Natural killer cell treated with Interleukin-12 subunit alpha and Interleukin-12 subunit beta and Interleukin-15 and Interleukin-18, amount 100 ng/mL, for 72 hours (primary cell): ENCODE measurements at places on chromosomes 16 and 17. TPM values are rescaled to one million over a fixed set of nuclear protein-coding genes. Genes with fewer than 3 reads are reported as not detected.

The TBX2 gene
- 0.08 TPM for total RNA-seq

The MYBBP1A gene
- 246 TPM for total RNA-seq

The LPO gene
- total RNA-seq: not detected

The DOK4 gene
- 6.5 TPM for total RNA-seq

- peaks cover 10% of the 10 kb centered on the region for H3K4me1 ChIP-seq
- H3K4me3 ChIP-seq: no peak overlapping the region
Observed at GRCh38 chr16:21703589-21704174, 39.9 kb downstream of the OTOA start.

DNA sequence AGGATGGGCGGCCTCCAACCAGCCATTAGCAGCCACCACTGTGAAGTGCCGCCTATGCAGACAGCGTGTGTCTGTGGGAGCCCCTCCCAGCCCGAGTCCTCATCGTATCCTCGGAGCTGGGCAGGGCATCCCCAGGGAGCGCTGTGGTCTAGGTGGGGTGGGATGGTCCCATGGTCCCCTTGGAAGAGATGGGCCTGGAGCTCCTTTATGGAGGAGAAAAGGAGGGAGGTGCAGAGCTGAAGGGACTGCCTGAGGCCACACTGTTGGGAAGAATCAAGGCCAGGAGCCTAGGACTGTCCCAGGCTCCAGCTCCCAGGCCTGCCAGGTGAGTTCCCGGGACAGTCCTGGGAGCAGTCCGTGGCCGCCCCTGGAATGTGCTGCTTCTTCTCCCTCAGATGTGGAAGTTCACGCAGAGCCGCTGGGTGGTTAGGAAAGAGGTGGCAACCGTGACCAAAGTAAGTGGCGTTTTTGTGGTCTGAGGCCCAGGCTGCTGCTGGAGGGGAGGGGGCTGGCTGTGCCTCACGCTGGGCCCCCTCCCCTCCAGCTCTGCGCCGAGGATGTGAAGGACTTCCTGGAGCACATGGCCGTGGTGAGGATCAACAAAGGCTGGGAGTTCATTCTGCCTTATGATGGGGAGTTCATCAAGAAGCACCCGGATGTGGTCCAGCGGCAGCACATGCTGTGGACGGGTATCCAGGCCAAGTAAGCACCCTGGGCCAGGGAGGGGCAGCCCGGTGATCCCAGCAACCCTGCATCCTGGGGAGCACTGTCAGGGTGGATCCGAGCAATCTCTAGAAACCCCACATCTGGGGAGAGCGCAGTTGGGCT, 27.0 kb downstream of the POLR3E start:
- H3K27ac ChIP-seq: no peak overlapping the region
- no peak for DNase-seq
- peaks cover 14% of the 10 kb centered on the region for H3K36me3 ChIP-seq
- H3K27me3 ChIP-seq: no peaks in the 10 kb centered on the region
- no peak overlapping the region for H3K4me3 ChIP-seq

DNA sequence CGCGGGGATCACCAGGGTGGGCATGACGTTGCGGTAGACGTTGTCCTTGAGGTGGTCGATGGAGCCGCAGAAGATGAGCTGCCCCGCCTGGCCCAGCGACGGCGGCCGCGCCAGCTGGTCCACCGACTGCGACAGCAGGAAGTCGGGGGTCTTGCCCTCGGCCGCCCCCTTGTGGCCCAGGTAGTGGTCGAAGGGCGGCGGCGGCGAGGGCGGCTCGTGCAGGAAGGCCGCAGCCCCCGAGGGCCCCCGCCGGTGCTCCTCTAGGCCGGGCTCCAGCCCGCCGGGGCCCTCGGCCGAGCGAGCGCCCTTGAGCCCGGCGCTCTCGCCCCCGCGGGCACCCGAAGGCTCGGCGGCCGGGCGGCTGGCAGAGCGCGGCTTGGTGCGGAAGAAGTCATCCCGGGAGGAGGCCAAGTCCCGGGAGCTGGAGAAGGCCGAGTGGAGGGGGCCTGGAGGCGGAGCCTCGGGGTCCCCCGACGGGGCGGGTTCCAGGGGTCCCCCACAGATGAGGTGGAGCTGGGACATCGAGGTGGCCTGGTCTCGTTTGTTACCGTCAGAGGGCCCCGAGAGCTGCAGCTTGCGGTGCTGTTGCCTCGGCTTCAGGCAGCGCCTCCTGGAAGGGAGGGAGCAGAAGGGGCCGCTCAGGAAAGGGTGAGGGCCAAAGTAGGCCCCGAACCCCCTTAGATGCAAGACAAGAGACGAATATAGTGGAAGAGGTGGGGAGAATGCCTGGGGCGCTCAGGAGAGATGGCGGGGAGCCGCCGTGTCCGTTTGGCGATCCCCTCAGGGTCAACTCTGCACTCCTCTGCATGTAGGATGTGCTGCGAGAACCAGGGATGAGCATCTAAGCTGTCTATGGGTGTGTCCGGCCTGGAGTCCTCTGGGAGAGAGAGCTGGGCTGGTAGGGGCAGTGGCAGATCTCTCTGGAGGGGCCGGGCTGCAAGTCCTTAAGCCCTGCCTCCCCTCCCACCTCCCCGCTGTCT, 8.8 kb downstream of the FAM171A2 start:
- peak; percentile 64 for DNase-seq
- H3K36me3 ChIP-seq: no peaks in the 10 kb centered on the region
- H3K27me3 ChIP-seq: no peaks in the 10 kb centered on the region

DNA sequence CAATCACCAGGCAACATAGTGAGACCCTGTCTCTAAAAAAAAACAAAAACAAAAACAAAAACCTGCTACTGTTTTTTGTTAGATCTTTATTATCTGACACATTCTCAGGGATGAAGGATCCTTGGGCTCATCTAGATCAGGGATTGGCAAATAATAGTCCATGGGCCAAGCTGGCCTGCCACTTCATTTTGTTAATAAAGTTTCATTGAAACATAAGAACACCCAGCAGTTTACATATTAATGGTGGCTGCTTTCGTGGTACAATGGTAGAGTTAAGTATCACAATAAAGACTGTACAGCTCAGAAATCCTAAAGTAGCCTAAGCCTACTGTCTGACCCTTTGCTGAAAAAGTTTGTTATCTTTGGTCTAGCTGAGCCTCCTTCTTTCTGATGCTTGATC, 32.9 kb upstream of the CLEC18A start:
- H3K4me3 ChIP-seq: no peak overlapping the region
- DNase-seq: no peak
- no peak overlapping the region for H3K27ac ChIP-seq

- no peaks in the 10 kb centered on the region for H3K4me1 ChIP-seq
- no peak overlapping the region for H3K27ac ChIP-seq
- H3K27me3 ChIP-seq: peaks cover 18% of the 10 kb centered on the region
- H3K36me3 ChIP-seq: no peaks in the 10 kb centered on the region
- H3K4me3 ChIP-seq: no peak overlapping the region
Observed at GRCh38 chr16:2194166-2194834, 2.1 kb downstream of the CASKIN1 start.

DNA sequence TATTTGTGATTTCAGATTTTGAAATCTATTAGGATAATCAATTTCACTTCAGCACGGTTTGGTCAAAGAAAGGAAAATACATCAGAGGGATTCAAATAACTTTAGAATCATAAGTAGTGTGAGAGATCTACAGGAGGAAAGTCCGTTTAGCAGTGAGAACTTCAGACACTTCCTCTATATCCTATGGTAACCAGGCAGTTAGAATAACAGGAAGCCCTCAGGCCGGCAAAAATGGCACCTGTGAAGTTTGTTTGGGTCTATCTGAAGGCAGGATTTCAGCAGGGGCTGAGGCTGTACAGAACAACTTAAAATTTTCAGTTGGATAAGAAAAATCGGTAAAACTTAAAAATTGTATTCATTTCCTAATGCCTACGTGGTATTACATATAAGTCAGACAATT, 24.9 kb downstream of the KCNJ16 start:
- no peaks in the 10 kb centered on the region for H3K36me3 ChIP-seq
- no peaks in the 10 kb centered on the region for H3K27me3 ChIP-seq
- H3K4me3 ChIP-seq: no peak overlapping the region
- H3K27ac ChIP-seq: no peak overlapping the region
- DNase-seq: no peak

DNA sequence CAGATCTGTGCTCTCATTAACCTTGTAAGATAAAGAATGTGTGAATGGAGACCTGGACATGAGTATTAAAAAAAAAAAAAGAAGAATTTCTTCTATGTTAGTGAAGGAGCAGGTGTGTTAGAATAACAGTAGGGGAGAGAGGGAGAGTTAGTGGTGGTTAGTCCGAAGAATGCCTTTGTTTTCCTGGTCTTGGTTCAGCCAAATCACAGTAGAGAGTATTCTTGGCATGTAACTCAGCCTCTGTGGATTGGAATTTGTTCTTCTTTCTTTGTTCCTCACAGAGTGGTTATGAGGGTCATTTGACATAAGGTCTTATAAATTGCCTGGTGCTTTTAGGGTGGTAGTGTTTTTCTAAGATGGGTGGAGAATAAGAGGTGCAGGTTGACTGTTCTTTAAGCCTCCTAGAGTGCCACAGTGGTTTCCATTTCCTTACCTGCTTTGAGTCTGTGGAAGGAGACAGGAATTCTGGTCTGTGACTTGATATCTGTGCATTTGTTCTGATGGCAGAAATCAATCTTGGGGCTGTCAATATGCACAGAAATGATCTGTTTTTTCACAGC, 17.6 kb downstream of the NUP93 start:
- H3K27ac ChIP-seq: no peak overlapping the region
- H3K4me1 ChIP-seq: peaks cover 27% of the 10 kb centered on the region
- H3K27me3 ChIP-seq: no peaks in the 10 kb centered on the region
- H3K36me3 ChIP-seq: peaks cover 10% of the 10 kb centered on the region
- no peak overlapping the region for H3K4me3 ChIP-seq

DNA sequence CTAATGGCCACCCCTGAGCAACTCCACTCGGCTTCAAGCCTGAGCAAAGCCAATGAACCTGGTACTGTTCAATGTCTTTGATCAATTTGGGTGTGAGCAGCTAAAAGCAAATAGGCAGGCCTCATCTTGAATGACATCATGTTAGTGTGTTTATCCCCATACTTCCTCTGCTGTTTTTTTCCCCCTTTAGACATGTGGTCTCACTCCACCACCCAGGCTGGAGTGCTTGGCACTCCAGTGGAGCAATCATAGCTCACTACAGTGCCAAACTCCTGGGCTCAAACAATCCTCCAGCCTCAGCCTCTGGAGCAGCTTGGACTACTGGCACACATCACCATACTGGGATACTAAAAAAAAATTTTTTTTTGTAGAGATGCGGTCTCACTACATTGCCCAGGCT, 75.4 kb downstream of the ARHGAP17 start:
- DNase-seq: no peak
- peaks cover 21% of the 10 kb centered on the region for H3K36me3 ChIP-seq
- no peaks in the 10 kb centered on the region for H3K27me3 ChIP-seq
- no peak overlapping the region for H3K4me3 ChIP-seq

DNA sequence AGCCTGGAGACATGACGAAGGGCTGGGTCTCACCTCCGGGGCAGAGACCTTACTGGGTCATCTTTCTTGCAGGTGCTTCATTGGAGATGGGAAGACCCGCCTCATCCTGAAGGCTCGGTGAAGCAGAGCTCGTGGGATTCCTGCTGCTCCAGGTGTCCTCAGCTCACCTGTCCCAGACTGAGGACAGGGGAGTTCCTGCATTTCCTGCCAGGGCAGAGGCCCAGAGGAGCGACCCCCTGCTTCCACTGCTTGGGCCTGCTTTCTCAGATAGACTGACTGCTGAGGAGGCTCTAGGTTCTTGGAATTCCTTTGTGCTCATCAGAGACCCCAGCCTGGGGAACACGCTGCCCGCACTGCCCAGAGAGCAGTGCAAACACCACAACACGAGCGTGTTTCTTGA, 11.6 kb downstream of the AQP8 start:
- no peak for DNase-seq
- no peak overlapping the region for H3K27ac ChIP-seq
- H3K27me3 ChIP-seq: peaks cover 2% of the 10 kb centered on the region
- H3K36me3 ChIP-seq: no peaks in the 10 kb centered on the region

GRCh38 chr17:7294614-7295153, at the start of gene YBX2:
YBX2 (minus strand) TSS chr17:7294639; CDS start chr17:7294500, 139 bp downstream.
- peak; percentile 79 for DNase-seq
- peak within 1 kb of the TSS; percentile 84 for H3K4me3 ChIP-seq
- H3K27ac ChIP-seq: peak within 1 kb of the TSS; percentile 48
- peaks cover 7% of the 10 kb centered on the region for H3K4me1 ChIP-seq

DNA sequence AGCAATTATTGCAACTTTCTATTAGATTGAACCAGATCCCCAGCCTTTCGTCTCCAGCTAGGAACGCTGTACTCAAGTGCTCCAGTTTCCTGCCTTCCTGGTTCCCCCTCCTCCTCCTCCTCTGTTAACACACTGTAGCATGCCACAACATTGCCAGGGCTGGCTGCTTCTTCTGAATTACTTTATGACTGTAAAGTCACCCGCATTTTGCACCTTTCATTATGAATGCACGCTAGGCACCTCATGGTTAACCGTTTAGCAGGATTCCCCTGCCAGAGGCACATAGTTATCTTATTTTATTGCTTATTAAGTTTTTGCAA, 4.5 kb downstream of the ZNF423 start:
- no peaks in the 10 kb centered on the region for H3K4me1 ChIP-seq
- DNase-seq: no peak
- peaks cover 50% of the 10 kb centered on the region for H3K27me3 ChIP-seq
- H3K4me3 ChIP-seq: no peak overlapping the region
- no peak overlapping the region for H3K27ac ChIP-seq

- H3K4me3 ChIP-seq: peak overlapping the region; percentile 90
- peaks cover 64% of the 10 kb centered on the region for H3K4me1 ChIP-seq
- no peaks in the 10 kb centered on the region for H3K27me3 ChIP-seq
- DNase-seq: no peak
- H3K36me3 ChIP-seq: no peaks in the 10 kb centered on the region
Observed at GRCh38 chr17:45226576-45226975, 4.9 kb downstream of the FMNL1 start.

DNA sequence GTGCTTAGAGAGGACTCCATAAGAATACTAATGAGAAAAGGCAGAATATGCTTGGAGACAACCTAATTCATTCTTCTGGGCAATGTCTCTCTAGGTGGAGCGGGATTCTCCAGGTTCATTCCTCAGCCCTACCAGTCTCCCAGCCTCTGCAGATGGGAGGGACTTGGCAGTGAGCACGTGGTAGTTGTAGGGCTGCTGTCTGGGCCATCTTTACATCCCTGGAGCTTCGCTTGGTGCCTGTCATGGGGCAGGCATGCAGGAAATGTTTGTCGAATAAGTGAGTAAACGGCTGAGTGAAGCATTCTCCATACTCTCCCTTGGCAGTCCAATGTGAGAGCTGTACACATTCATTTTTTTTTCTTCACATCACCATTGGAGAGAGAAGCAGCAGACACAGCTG, 387.5 kb downstream of the UTP18 start:
- H3K4me1 ChIP-seq: no peaks in the 10 kb centered on the region
- H3K27ac ChIP-seq: no peak overlapping the region
- H3K27me3 ChIP-seq: peaks cover 28% of the 10 kb centered on the region
- DNase-seq: no peak
- H3K4me3 ChIP-seq: no peak overlapping the region

GRCh38 chr17:17129466-17129865, 76.7 kb downstream of the PLD6 start:
- DNase-seq: no peak
- peak overlapping the region; percentile 70 for H3K27ac ChIP-seq
- no peak overlapping the region for H3K4me3 ChIP-seq
- H3K27me3 ChIP-seq: no peaks in the 10 kb centered on the region
- H3K4me1 ChIP-seq: peaks cover 26% of the 10 kb centered on the region

- H3K27ac ChIP-seq: no peak overlapping the region
- H3K27me3 ChIP-seq: no peaks in the 10 kb centered on the region
- H3K4me3 ChIP-seq: no peak overlapping the region
Observed at GRCh38 chr17:32161029-32161428, 18.7 kb downstream of the RHOT1 start.
